Fibroblast of villous mesenchyme (primary cell): ENCODE measurements at places on chromosomes 11 and 22.

GRCh38 chr11:35943713-35944502 lies at the start of gene LDLRAD3:
TSS of gene LDLRAD3 (plus strand) at chr11:35944062. CDS start at chr11:35944099, 37 bp downstream.
- peak; percentile 86 for DNase-seq

DNA sequence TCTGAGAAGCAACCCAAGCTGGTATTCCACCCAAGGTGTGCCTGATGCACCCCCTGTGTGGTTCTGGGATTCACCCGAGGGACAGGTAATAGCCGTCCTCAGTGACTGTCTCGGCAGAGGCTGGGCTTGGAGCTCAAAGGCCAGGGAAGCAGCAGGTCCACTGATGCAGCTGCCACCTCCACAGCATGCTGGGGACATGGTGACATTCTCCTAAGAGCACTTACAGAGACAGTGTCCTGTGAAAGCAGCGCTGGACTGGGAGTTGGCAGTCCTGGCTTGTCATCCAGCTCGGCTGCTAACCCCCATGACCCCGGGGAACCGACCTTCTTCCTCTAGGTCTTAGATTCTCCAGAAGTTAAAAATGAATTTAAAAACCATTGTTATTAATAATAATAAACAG lies 72.8 kb downstream of the RPUSD4 start:
- DNase-seq: no peak

DNA sequence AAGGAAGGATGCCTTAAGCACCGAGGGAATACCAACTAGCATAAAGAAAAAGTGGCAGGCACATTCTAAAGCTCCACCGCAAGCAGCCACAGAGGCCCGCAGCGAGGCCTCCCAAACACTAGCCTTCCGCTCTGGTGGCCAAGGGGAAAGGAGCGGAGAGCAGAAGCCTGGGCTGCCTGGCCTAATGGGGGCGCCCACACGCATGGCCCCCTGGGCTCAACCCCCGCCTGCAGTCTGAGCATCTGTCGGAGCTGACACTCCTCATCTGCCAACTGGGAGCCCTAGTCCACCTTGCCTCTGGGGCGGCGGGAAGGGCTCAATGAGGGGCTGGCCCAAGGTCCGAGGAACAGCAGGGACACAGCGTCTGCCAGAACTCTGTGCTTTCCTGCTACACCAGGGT lies 50.1 kb upstream of the WNT11 start:
- DNase-seq: no peak

- DNase-seq: no peak
Measured at GRCh38 chr22:34236527-34236926, 316.3 kb upstream of the LARGE1 start.

- no peak for DNase-seq
Measured at GRCh38 chr11:44581246-44581645, 15.8 kb downstream of the CD82 start.

DNA sequence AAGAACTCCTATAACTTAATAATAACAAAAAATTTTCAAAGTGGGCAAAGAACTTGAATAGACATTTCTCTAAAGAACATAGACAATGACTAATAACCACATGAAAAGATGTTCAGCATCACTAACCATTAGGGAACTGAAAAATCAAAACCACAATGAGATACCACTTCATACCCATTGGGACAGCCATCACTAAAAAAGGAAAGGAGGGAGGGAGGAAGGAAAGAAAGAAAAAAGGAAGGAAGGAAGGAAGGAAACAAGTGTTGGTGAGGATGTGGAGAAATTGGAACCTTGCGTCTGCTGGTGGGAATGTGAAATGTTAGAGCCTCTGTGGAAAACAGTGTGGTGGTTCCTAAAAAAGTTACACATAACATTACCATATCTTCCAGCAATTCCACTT lies 55.8 kb downstream of the MS4A13 start:
- no peak for DNase-seq

GRCh38 chr22:19823902-19824211 lies 30.8 kb downstream of the GNB1L start:
- no peak for DNase-seq

DNA sequence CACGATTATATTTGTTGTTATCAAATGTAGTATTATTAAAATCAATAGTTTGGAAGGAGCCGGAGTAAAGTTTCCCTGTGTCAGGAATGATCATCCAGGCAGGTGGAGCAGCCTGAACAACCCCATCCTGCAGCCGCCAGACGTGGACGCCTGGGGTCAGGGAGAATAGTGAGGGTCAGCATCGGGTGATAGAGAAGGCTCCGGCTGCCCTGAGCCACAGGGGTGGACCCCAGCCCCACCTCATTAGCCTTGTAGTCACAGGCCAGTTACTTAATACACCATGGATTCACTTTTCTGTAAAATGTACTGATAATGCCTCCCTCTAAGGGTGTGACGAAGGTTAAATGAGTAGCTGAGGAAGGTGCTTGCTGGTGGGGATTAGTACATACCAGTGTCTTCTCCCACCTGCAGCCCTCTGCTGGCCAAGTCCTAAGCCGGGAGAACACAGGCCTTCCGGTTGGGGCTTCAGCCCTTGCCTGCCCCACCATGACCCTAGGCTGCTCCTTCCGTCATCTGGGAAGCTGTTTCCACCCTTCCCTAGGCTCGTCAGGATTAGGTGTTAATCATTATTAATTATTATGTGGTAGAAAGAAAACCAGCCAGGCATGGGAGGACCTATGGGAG lies 14.9 kb downstream of the TMEM121B start:
- no peak for DNase-seq

GRCh38 chr22:21710156-21710555 lies 25.4 kb downstream of the YPEL1 start:
- no peak for DNase-seq

- DNase-seq: no peak
Measured at GRCh38 chr22:37792494-37792893, 15.2 kb upstream of the GCAT start.

- DNase-seq: peak; percentile 87
Measured at GRCh38 chr22:45225732-45226502, 14.8 kb downstream of the KIAA0930 start.

DNA sequence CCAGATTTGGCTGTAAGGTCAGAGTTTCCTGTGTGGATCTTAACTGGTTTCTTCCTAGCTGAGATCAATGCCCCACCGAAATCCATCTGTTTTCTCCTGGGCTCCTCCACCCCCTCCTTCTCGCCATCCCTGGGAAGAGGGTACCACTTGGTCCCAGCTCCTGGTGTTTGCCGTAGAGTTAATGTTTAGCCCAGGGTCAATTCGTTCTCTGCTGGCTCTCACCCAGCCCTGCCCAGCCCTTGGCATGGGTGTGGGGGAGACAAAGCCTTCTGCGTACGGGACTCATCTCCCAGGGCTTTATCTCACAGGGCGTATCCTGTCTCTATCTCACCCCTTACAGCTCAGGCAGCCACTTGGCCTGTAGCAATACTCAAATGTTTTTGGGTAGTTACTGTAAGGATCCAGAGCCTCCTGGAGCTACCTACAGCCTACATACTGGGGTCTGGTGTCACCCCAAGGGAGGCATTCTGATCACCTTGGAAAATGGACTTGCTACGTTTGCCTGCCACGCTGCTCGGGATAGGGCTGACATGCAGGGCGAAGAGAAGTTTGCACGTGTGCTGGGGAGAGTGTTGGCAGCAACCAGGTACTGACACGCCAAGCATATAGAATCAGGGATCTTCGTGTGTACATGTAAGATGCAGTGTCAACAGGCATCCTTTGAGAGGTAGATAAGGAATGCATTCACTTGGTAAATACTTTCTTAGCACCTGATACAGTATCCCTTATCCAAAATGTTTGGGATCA lies 66.1 kb downstream of the SCN3B start:
- DNase-seq: no peak

- no peak for DNase-seq
Measured at GRCh38 chr11:84501750-84502149, 1125.4 kb downstream of the DLG2 start.

GRCh38 chr22:28053896-28054818 lies 135.1 kb upstream of the PITPNB start:
- no peak for DNase-seq

- peak; percentile 50 for DNase-seq
Measured at GRCh38 chr11:12454782-12455181, 77.4 kb downstream of the PARVA start.

GRCh38 chr11:115984228-115984627 lies 480.0 kb upstream of the CADM1 start:
- DNase-seq: no peak

GRCh38 chr11:72719551-72719950 lies 32.7 kb downstream of the ARAP1 start:
- no peak for DNase-seq

GRCh38 chr11:111925953-111926352 lies 7.2 kb downstream of the C11orf52 start:
- DNase-seq: no peak

- DNase-seq: no peak
Measured at GRCh38 chr22:31496735-31497146, 405 bp downstream of the SFI1 start.

- peak; percentile 96 for DNase-seq
Measured at GRCh38 chr11:27933992-27934829, 173.7 kb downstream of the KIF18A start.

GRCh38 chr11:3156282-3156660 lies 8.8 kb downstream of the OSBPL5 start:
- DNase-seq: peak; percentile 73

DNA sequence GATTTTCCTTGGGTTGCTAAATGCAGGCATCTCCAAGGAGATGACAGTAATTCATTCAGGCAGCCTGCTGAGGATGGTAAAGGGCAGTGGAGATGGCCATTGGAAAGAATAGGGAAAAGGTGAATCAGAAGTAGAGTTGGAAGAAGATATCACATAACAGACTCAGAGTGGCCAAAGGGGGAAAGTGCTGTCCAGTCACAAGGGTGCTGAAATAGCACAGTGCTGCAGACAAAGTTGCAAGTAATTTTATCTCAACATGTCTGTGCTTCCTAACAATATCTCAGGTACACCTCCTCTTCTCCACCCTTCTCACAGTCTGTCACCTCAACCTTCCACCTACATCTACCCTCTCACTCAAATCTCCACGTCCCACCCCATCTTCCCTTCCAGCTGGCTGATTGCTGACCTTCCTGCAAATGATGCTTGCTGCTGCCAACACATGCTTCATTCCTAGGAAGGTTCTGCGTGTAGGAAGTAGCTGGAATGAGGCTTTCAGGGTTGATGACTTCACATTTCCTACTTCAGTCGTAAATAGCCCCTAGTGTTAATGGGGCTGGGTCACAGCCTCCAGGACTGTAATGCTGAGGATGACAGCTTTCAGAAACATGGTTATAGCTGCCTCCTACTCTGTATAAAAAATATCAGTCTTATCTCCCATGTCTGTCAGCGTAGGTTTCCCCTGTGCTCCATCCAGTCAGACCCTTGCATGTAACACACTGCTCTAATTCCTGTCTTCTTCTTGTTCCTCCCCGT lies 123.9 kb downstream of the CTNND1 start:
- peak; percentile 26 for DNase-seq

GRCh38 chr11:26319906-26320305 lies 12.0 kb upstream of the ANO3 start:
- DNase-seq: no peak

- no peak for DNase-seq
Measured at GRCh38 chr22:46861468-46862367, 99.3 kb downstream of the TBC1D22A start.

DNA sequence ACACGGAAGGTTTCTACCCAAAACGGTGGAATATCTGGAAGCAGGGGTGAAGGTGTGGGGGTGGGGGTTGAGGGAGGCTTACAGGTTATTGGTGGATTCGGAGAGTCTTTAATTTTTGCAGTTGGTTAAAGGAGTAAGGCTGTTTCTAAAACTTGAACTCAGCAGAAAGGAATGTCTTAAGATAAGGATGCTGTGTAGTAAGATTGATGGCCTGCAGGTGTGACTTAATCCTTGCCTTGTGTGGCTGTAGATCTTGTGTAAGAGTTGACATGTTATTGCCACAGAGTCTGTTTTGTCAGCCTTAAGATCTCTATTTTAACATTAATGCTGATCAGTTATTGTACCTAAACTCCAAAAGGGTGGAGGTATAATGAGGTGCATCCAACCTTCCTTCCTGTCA lies 16.4 kb upstream of the OR6M1 start:
- DNase-seq: no peak
